ENCODE measurements at places on chromosomes 2 and 18.

GRCh38 chr2:186044761-186045160 lies 306.2 kb downstream of the FSIP2 start:
- DNase-seq: no peak

- no peak for DNase-seq
Observed at GRCh38 chr2:231743376-231744116, 35.2 kb downstream of the PTMA start.

GRCh38 chr2:139909136-139909535 lies 1128.9 kb upstream of the NXPH2 start:
- DNase-seq: no peak

DNA sequence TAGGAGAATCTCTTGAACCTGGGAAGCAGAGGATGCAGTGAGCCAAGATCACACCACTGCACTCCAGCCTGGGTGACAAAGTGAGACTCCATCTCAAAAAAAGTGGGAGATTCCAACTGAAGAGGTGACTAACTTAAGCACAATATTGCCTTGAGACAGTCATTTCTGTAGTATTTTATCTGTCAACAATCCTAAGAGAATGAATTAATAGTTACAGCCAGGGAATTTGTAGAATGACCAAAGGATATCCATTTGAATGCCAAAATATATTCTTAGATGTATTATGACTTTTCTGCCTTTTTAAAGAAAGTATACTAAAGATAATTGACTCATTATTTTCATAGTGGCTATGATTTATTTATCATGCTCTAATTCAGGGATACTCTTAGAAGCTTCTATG lies 40.7 kb upstream of the CCDC150 start:
- DNase-seq: no peak

Measured in CD4-positive, alpha-beta T cell treated with Interleukin-17A for 4 hours (primary cell).